Panc1 (cell line): ENCODE measurements at places on chromosomes 6 and 20.

GRCh38 chr6:105562027-105562426 is 159.1 kb upstream of the PREP start:
- DNase-seq, result no peak

DNA sequence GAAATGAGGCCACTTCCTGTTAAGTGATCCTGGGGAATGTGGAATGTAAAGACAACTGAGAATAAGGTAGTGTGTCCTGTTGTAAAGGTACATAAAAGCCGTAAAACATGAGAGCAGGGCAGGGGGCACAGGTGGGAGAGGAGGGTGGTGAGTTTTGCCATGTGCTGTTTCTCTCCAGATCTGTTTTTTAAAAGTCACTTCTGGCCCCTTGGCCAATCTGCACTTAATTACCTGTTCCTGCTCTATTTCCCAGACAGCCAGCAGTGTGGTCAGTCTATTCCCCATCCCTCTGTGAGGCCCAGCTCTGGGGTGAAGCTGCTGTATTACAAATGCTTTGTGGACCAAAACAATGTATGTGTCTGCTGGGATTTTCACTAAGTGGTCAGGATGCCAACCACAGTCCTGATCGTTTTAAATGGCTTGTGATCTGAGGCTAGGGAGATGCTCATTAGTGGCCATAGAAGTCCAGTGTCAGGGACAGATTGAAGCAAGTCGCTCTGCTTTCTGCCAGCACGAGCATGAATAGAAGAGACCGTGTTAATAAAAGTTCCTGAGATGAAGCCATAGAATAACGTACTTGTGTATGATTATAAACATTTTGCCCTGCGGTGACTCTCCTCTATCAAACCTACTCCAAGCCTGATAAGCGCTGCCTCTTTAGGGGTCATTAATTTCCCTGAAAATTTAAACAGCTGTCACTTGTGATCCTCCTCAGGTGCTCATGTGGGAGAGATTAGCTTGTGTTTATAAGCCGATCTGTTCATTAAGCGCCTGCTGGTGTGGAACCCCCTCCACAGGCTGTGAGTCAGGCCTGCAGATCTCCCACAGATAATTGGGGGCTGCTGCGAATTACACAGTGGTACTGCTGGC is 111.8 kb upstream of the CENPW start:
- DNase-seq, result no peak

DNA sequence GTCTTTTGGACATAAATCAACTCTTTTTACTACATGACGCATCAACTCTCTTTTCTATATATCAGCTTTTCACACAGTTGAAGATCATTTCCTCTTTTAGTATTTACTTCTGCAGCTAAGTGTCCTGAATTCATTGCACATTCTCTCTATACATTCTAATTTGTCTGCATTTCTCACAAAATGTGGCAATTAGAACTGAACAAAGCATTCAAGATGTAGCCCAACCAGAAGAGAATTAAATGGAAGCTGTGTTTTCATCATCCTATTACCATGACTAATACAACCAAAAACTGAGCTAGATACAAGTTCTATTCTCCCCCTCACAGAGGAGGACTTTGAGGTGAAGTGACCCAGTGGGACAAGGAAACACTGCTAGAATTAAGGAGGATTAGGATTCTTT is 86.9 kb downstream of the PLCG1 start:
- DNase-seq, result no peak

DNA sequence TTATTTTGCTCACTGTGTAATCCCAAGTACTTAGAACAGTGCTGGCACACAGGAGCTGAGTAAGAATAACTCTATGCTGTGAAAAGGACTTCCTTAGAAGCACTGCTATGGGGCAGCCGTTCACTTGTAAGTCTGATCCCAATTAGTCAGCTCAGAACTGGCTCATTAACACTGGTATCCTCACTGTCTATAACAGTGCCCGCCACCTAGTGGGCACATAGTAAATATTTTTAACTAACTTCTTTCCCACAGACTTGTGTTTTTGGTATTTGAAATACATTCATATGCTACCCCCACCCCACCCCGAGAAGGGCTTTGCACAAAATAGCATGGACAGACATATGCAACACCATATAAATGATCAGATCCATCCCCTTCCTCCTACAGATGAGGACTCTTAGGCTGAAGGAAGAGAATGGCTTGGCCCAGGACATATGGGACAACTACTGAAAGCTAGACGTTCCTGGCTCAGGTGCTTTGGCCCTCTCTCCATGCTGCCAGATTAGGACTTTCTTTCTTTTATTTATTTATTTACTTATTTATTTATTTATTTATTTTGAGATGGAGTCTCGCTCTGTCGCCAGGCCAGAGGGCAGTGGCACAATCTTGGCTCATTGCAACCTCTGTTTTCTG is 47.1 kb downstream of the DST start:
- no peak for DNase-seq

GRCh38 chr6:164108092-164108491 is 693.6 kb downstream of the QKI start:
- DNase-seq, result no peak

DNA sequence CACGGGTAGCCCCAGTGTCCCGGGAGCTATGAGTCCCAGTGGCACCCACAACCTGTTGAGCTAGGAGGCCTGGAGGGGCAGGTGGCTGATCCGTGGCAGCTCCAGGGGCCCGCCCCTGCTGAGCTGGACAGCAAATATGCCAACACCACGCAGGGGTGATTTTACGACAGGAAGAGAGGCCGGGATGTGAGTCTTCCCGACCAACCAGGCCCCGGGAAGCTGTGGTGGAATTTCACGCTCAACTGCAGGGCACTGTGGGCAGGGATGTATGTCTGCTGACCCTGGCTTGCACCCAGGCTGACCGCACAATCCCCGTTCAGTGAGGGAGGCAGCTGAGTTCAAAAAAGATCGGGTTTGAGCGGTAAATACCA is 183.9 kb downstream of the ERMARD start:
- DNase-seq, result no peak

DNA sequence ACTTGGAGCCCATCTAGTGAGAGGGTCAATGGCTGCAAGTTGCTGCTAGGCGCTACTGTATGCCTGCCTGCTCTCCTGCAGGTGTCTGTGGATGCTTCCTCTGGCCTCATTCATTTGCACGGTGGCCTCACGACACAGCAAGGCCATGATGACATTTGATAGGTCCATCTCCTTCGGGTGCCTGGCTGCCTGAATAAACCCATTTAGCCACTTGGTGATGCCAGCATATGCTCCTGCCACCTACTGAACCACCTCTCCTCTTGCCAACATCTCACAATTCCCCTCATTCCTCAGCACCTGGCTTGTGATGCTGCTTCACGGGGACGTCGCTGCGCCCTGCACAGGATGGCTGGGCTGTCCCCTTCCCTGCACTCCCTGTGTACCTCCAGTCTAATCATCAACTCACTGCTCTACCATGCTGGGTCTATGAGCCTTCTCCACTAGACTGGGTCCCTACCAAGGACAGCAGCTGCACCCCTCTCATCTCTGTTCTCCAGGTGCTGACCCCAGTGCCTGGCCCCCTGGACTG is 51.1 kb downstream of the AGPAT4 start:
- DNase-seq, result no peak

DNA sequence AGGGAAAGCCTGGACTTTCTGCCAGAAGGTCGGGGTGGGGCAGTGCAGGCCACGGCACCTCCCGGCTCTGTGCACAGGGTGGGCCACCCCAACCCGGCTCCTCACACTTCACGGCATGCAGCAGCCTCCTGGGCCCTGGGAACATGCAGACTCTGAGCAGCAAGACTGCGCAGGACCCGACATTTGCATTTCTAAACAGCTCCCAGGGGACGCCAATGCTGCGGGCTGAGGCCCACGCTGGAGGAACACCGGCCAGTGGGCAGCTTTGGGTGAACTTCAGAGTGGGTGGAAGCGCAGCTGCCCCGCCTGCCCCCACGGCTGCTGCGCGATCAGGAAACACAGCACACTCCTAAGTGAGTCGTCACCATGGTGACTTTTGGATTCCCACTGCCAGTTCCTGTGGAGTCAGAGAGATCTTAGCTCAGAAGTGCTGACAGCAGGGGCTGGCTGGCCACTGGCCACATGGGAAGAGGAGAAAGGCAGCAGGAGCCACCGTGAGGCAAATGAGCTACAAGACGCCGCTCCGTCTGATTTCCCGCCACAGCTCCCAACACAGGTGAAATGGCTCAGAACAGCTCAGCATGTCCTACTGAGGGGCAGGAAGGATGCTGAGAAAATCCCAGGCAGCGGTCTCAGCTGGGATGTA is 52.1 kb downstream of the RNASET2 start:
- DNase-seq, result no peak

- no peak for DNase-seq
Measured at GRCh38 chr6:15894973-15895725, 232.3 kb upstream of the DTNBP1 start.

GRCh38 chr6:44122801-44123200 is 4.5 kb downstream of the MRPL14 start:
- no peak for DNase-seq

DNA sequence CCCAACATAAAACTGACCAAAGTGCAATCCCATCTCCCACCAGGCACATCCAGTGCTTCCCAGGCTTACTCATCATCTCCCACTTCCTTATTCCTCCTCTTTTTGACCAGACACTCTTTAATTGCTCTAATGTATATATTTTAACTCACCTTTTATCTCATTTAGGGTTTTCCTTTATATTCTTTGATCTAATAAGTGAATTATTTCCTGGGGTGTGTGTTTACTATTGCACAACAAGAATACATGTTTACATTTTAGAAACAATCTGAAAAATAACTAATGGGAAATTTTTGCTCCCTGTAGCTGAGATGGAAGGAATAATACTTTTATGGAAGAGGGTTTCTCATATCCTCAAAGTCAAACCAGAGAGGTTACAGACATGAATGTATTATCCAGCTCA is 18.4 kb downstream of the RHAG start:
- DNase-seq, result no peak

GRCh38 chr6:114284281-114284680 is 58.5 kb downstream of the HS3ST5 start:
- DNase-seq, result no peak

GRCh38 chr20:49288784-49289696 is 11.2 kb upstream of the ZNFX1 start:
- no peak for DNase-seq

- no peak for DNase-seq
Measured at GRCh38 chr6:7992002-7992815, 72.0 kb downstream of the BLOC1S5 start.

- no peak for DNase-seq
Measured at GRCh38 chr6:85462673-85463072, 12.8 kb downstream of the NT5E start.

GRCh38 chr6:87070741-87071140 is 24.2 kb downstream of the CGA start:
- DNase-seq, result no peak

DNA sequence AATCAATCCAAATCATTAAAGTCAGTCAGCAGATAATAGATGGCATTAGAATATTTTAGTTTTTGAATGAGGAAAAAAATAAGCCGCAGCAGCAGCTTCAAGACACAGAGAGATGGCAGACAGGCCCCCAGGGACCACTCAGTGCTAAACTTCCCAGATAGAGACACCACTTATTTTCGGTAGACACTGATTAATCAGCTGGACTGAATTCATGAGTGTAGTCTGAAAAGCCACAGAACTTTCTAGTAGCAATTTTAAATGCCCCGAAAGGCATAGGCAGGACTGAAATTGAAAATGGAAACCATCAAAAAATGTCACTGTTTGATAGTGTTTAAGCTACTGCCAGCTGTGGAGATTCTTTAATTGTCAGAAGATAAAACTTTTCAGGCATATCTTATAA is 3.1 kb upstream of the CLDN20 start:
- DNase-seq, result no peak
